ENCODE measurements at places on chromosomes 6 and 20. TPM values are rescaled to one million over a fixed set of nuclear protein-coding genes. Genes with fewer than 3 reads are reported as not detected.

DNA sequence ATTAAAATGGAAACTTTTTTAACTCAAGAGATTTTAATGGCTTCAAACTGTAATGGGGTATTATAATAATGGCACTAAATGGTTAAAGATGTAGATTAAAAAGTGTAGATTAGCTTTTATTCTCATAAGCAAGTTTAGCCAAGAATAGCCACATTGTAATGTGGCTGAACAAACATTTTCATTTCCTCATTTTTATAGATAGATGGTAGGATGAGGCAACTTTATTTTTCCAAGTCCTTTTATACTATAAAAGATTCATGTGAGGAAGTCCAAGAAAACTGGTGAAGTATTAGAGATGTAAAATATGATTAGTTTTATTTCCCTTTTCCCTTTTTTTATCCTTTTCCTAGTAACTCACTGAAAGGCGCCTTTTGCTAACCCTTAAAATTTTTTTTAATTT lies 88.8 kb downstream of the ATRN start:
- no peak for DNase-seq

DNA sequence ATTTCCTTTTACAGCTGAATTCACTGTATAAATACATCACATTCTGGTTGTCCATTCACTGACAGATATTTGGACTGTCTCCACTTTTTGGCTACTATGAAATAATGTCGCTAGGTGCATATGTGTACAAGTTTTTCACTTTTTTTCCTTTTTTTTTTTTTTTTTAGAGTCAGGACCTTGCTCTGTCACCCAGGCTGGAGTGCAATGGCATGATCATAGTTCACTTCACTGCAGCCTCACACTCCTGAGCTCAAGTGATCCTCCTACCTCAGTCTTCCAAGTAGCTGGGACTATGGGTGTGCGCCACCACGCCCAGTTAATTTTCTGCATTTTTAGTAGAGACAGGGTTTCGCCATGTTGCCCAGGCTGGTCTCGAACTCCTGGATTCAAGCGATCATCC lies 13.3 kb downstream of the CSNK2A1 start:
- no peak for DNase-seq

Gene SYCP2
- 0.04 TPM for total RNA-seq

- DNase-seq = no peak
Observed at GRCh38 chr20:46185353-46185752, 67.2 kb downstream of the CD40 start.

- peak; percentile 98 for DNase-seq
Observed at GRCh38 chr20:63253438-63254231, 628 bp downstream of the NKAIN4 start.

DNA sequence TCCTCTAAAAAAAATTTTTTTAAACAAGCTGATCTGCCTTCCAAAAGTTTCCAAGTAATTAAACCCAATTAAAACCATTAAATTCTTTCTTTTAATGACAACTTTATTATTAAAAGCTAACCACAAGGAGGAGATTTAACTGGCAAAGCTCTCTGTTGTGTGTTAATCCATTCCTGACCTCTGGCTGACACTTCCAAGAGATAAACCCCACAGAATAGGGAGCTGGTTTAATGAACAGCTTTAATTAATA lies 230.8 kb downstream of the EYA2 start:
- DNase-seq = no peak

- no peak for DNase-seq
Observed at GRCh38 chr6:30787954-30788353, 43.6 kb upstream of the IER3 start.

Gene TBC1D7
- 42.1 TPM for total RNA-seq

- no peak for DNase-seq
Observed at GRCh38 chr20:59661153-59661552, 56.8 kb downstream of the PHACTR3 start.

DNA sequence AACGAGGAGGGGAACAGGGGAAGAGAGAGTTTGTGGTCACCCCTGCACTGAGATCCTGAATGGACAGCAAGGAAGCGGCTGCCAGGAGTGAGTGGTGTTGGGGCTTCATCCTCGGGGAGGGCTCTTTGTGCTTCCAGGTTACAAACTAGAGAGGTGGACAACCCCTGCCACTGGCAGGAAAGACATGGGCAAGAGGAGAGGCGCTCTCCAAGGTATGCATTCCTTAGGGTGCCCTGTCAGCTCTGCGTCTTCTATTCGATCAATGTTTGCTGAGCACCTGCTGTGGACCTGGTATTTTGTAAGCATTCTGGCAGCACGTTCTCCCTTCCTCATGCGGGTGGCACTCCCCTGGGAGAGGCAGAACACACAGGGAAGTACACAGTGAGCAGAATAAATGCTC lies 93.6 kb downstream of the CDH4 start:
- peak; percentile 63 for DNase-seq

- no peak for DNase-seq
Observed at GRCh38 chr20:10713161-10713560, 39.4 kb upstream of the JAG1 start.

Gene HLA-DQB1
- under 0.01 TPM for total RNA-seq

GRCh38 chr20:38671186-38671585 lies 53.1 kb upstream of the SLC32A1 start:
- peak; percentile 45 for DNase-seq

DNA sequence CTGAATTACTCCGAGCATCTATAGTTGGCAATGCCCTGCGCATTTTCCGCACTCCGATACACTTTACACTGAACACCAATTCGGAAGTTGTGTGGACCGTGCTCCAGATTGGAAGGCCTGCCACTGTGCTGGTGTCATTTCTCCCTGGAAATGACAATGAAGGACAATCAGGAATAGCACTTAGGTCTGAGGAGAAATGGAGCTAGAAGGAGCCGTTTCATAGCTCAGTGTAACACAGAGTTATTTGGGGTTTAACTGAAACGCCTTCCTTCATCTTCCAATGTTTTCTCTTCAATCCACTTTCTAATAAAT lies 501 bp upstream of the PLA2G7 start:
- no peak for DNase-seq

DNA sequence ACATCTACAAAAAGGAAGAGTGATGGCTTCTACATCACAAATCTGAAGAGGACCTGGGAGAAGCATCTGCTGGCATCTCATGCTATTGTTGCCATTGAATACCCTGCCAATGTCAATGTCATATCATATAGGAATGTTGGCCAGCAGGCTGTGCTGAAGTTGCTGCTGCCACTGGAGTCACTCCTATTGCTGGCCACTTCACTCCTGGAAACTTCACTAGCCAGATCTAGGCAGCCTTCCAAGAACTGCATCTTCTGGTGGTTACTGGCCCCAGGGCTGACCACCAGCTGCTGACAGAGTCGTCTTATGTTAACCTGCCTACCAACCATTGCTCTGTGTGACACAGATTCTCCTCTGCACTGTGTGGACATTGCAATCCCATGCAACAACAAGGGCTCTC lies 111.8 kb downstream of the PERP start:
- no peak for DNase-seq

DNA sequence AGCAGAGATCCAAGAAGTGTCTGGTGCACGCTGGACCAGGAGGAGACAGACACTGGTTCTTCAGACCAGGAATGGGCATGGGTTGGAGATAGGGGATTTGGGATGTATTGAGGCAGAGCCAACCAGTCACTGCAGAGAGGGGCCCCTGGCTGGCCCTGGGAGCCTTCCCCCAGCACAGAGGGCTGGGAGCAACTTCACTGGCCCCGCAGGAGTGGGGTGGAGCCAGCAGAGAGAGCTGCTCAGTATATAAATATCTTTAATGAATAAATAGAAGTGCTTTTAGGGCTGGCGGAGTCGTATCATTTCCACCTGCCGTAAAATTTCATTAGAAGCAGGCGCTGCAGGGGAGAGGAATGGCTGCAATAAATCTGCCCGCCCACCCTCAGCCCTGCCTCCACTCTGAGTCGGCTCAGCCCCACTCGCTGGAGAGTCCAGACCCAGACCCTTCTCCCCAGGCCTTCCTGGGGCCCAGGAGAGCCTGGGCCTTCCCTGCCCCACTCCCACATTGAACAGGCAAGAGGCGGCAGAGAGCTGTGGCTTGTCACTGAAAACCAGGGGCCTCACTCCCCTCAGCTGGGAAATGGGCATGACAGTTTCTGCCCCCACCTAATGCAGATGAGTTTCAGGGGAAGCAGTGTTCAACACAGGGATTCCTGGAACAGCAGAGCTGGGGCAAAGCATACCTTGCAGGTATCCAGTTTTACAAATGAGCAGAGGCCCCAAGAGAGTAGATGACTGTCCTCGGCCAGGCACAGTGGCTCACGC lies 23.9 kb upstream of the VSTM2L start:
- DNase-seq = no peak

- DNase-seq = peak; percentile 76
Observed at GRCh38 chr20:34075647-34076046, 36.4 kb downstream of the EIF2S2 start.

Gene BHLHE23
- total RNA-seq = 2.1 TPM

DNA sequence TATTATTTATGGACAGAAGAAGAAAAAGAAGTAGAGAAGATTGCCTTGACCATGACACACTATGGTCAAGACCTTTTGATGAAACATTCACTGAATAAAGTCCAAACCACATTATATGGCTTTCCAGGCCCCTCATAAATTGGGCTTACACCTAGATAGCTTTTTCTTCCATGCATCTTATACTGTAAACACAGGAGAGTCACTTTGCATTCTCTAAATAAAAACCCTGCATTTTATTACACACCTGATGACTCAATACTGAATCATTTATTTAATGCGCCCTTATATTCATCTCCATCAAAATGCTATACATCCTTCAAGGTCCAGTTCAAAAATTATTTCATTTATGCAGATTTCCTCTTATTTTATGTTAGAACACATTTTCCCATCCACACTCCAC lies 78.0 kb downstream of the COL21A1 start:
- DNase-seq = no peak

Gene C6orf118
- total RNA-seq = not detected

- peak; percentile 3 for DNase-seq
Observed at GRCh38 chr6:123681957-123682462, 45.3 kb upstream of the TRDN start.

DNA sequence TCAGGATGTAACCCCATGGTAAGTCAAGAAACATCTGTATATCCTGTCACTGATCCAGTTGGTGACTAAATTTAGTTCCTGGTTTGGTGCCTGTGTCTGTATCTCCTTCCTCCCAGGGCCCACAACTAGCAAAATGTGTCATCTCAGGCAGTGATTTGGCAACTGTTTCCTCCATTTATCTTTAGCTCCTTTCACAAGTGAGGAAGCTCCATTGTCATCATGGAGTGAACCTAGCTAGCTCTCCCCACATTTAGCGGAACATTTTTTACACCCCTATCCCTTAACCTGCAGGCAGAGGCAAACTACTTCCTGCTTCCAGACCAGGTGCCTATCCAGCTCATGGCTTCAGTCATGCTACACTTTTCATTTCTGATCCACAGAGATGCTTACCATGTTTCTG lies 99.5 kb downstream of the IPCEF1 start:
- no peak for DNase-seq

Gene TBC1D32
- 6.0 TPM for total RNA-seq

GRCh38 chr6:39840781-39841180 lies 48.6 kb downstream of the DAAM2 start:
- no peak for DNase-seq
